ENCODE measurements at places on chromosomes 1 and 21.

DNA sequence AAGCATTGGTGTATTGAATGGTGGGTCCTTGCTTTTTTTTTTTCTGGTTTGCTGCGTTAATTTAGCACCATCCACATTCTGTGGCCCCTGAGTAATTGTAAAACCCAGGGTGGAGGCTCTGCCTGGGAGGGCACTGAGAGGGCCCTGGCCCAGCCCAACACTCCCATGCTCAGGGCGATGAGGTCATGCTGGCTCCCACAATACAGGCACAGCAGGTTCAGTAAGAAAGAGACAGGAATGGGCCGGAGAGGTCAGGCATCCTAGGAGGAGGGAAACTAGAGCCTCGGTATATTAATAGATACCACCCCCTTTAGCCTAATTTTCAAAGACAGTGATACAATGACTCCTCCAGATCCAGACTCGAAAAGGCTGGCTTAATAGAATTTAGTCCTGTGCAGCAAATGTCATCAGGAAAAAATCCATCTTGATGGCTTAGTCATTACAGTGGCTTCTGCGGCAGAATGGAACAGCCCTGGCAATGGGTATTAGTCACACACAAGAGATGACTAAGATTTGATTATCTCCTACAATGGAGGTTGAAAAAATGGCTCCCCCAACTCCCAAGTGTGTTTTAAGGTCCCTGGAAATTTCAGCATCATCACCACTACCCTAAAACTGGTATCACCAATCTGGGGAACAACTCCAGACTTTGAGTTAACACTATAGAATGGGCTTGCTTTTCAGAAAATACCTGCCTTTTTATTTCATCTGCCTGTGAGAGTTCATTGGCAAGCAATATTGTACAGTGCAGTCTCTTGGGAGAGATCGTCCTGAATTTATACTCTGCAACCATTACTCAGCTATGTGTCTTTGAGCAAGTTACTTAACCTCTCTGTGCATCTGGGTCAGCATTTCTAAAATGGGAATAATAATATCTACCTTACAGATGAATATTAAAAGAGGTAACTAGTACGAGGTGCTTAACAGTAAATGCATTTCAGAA is 43.9 kb upstream of the LYST start:
- peak; percentile 85 for DNase-seq

GRCh38 chr1:187114792-187115191 is 286.0 kb downstream of the PLA2G4A start:
- no peak for DNase-seq

DNA sequence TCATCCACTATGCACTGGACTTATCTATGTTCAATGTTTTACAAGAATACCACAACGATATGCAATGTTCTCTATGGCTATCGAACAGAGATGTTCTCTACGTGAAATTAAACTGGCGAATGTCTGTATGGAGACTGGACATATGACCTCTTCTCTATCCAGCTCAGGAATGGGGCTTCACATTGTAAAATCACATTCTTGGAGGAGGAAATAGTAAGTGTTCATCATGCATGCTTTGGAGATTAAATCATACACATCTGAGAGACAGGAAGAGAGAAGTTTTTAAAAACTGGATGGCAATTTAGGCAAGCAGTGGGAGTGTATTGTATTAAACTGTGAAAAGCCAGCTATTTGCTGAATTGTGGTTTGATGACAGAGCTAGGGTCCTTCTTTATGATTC is 47.9 kb upstream of the RGL1 start:
- DNase-seq = peak; percentile 80

GRCh38 chr1:164787834-164788231 is 228.8 kb downstream of the PBX1 start:
- DNase-seq = no peak
